Motor neuron (in vitro differentiated cells): ENCODE measurements at places on chromosomes 2 and 18. TPM values are rescaled to one million over a fixed set of nuclear protein-coding genes. Genes with fewer than 3 reads are reported as not detected.

CFAP53 gene
- total RNA-seq, result 6.1 and 6.3 TPM in 2 replicates

GRCh38 chr18:75208155-75208835 lies 644 bp downstream of the PTGR3 start:
- peak; percentile 6 for ATAC-seq

- peak; percentile 77 for ATAC-seq
Observed at GRCh38 chr2:95384854-95385569, 17.5 kb upstream of the FAHD2A start.

- no peak for ATAC-seq
Observed at GRCh38 chr2:23618794-23619530, 234.0 kb downstream of the KLHL29 start.

GKN1 gene
- not detected in 2 replicates for total RNA-seq

LHCGR gene
- total RNA-seq, result 0.27 and 0.62 TPM in 2 replicates

ALLC gene
- 0.13 and 0.14 TPM in 2 replicates for total RNA-seq

CNGA3 gene
- total RNA-seq, result 2.2 and 2.4 TPM in 2 replicates

SULT1C2 gene
- 0.81 and 0.92 TPM in 2 replicates for total RNA-seq

DNA sequence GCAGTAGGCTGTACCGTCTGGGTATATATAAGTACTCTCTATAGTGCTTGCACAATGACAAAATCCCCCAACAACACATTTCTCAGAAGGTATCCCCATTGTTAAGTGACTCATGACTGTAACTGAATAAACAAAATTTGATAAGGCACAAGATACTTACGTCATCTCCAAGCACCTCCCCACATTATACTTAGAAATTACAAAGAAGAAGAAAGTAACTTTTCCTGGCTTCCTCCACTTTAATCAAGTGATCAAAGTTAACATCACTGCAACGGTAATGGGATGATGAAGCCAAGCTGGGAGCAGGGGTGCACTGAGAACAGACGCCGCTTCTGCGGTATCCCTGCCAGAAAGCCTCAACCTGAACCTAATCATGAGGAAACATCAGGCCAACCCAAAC lies 9.7 kb downstream of the TNS1 start:
- ATAC-seq, result no peak

SLC23A3 gene
- 3.4 and 4.6 TPM in 2 replicates for total RNA-seq

GALR1 gene
- 8.0 and 8.3 TPM in 2 replicates for total RNA-seq

DNA sequence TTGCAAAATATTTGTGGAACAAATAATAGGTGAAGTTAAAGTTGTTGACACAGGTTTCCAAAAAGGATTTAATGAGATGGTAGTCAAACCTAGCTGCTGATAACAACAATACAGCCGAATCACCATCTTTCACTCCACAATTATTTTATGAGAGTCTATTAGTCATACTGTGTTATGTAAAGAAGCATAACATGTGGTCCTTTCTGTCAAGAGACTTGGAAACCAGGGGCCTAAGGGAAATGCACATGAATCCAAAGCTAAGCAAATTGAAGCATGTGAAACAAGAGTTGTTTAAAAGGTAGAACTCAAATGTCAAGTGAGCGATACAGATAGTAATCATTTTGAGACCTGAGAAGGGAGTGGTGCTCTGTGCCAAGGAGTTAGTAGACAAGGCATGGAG lies 16.0 kb downstream of the CD28 start:
- ATAC-seq, result no peak

- no peak for ATAC-seq
Observed at GRCh38 chr2:229170916-229171315, 100.2 kb downstream of the PID1 start.

GRCh38 chr2:26610504-26611335 lies 30.4 kb downstream of the CIB4 start:
- ATAC-seq, result peak; percentile 13

DNPEP gene
- total RNA-seq, result 21.8 and 22.8 TPM in 2 replicates

NDC80 gene
- total RNA-seq, result 1.5 and 2.2 TPM in 2 replicates

- ATAC-seq, result no peak
Observed at GRCh38 chr2:31202833-31203232, 14.5 kb downstream of the CAPN14 start.

SLC16A14 gene
- total RNA-seq, result 0.10 and 0.11 TPM in 2 replicates

SKOR2 gene
- 0.11 and 0.44 TPM in 2 replicates for total RNA-seq

GREB1L gene
- 25.5 and 28.9 TPM in 2 replicates for total RNA-seq

LRP1B gene
- 0.77 and 1.1 TPM in 2 replicates for total RNA-seq

CGREF1 gene
- 9.1 and 10.8 TPM in 2 replicates for total RNA-seq

GRCh38 chr2:126657636-126658318 lies 1.8 kb downstream of the GYPC start:
- ATAC-seq, result peak; percentile 88

SH3RF3 gene
- total RNA-seq, result 6.5 and 8.9 TPM in 2 replicates

IL36B gene
- not detected in 2 replicates for total RNA-seq

DNA sequence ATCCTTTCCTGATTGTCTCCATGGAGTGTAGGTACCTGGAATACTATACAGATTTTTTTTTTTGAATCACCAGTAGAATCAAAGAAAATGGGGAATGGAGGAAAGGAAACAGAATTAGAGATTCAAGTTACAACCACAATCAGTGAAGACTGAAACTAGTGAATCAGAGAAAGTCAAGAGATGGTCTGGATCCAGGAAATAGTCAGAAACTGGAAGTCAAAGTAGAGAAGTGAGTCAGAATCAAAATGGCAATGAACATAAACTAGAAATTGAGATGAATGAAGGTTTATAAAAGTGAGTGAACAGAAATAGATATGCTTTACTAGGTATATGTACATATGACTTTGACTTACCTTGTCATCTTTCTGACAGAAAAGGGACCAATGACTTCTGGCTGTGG lies 579.0 kb downstream of the PLCL1 start:
- ATAC-seq, result no peak

GAREM2 gene
- total RNA-seq, result 5.5 and 6.0 TPM in 2 replicates

DNA sequence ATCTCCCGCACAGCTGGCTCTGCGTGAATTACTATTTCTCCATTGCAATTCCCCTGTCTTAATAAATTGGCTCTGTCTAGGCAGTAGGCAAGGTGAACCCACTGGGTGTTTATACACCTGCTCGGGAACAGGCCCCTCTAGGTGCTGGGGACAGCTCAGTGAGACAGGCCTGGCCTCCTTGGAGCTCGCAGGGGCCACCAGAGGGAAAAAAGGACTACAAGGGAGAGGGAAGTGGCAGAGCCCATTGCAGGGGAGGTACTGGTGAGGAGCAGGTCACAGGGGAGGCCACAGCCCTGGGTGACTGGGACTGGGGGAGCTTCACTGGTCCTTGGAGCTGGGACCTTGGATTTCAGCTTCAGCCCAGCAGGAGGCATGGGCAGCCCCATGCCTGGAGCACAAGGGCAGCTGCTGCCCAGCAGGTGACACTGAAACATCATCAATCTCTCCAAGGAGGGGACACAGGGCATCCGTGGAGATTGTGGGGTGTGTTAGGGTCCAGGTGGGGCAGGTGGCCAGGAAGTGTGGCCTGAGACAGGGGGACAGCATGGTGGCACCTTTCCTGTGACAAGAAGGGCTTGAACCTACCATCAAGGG lies 31.2 kb downstream of the NGEF start:
- no peak for ATAC-seq

- no peak for ATAC-seq
Observed at GRCh38 chr2:10481055-10481665, 33.0 kb upstream of the ODC1 start.

SNED1 gene
- total RNA-seq, result 1.8 and 2.2 TPM in 2 replicates

- ATAC-seq, result no peak
Observed at GRCh38 chr2:58727981-58728656, 487.0 kb upstream of the FANCL start.

SNTG2 gene
- 0.92 and 1.3 TPM in 2 replicates for total RNA-seq

ESPNL gene
- total RNA-seq, result 0.87 and 1.9 TPM in 2 replicates

DNA sequence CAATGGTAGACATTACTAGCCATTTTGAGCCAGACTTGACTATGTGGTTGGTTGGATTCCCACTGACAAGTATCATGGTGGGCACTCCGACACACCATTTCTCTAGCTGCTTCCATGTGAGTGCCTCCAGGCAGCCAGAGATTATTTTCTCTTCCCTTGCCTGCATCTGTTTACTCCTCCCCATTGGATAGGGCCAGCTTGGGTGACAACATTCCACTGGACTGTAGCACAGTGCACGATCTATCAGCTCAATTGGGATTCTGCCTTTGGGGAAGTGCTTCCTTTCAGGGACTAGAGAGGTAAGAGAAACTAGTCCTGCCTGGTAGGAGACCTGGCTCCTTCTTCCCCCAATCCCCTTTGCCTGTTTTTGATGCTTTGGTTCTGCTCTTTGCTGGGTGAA lies 49.0 kb upstream of the MAP4K3 start:
- ATAC-seq, result no peak

NLRC4 gene
- 0.89 and 1.1 TPM in 2 replicates for total RNA-seq

GRCh38 chr18:14945984-14946383 lies 198.0 kb downstream of the ANKRD30B start:
- no peak for ATAC-seq

DNA sequence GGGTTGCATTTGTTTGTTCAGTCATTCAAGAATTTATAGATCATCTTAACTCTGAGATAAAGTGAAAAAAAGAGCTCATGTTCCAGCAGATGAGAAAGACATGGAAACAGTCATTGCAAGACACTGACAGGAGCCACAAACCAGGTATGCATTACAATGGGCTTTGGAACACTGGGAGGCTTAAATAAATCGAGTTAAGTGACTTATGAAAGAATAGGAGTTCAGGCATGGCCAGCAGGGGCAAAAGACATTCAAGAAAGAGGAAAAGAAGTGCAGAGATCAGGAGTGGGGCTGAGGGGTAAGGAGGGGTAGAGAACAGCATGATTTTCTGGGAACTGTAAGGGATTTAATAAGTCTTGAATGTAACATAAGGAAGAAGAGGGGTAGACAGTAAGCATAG lies 121.2 kb upstream of the EPC2 start:
- ATAC-seq, result no peak

- peak; percentile 97 for ATAC-seq
Observed at GRCh38 chr18:12455496-12455895, 47.8 kb downstream of the PRELID3A start.

DNA sequence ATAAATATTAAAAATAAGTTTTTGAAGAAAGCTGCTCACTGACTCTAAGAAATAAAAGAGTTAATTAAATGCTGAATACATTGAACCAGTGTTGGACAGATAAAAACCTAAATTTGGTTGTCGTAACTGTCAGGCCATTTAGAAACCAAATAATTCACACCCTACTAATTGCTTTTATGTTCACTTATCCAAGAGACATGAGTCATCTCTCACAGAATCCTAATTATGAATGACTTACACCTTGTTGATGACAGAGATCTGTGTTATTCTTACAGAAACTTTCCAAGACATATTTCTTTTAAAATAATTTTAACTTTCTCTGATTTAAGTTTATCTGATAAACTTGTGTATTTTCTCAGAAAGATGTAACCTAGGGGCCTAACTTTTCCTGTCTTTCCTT lies 250.7 kb downstream of the IKZF2 start:
- ATAC-seq, result no peak

GRCh38 chr18:76162886-76163285 lies 332.2 kb downstream of the ZNF516 start:
- no peak for ATAC-seq

GRCh38 chr2:38201784-38202183 lies 125.8 kb upstream of the CYP1B1 start:
- ATAC-seq, result peak; percentile 83

GRCh38 chr2:175872005-175872348 lies 130.1 kb downstream of the LNPK start:
- ATAC-seq, result no peak

DNA sequence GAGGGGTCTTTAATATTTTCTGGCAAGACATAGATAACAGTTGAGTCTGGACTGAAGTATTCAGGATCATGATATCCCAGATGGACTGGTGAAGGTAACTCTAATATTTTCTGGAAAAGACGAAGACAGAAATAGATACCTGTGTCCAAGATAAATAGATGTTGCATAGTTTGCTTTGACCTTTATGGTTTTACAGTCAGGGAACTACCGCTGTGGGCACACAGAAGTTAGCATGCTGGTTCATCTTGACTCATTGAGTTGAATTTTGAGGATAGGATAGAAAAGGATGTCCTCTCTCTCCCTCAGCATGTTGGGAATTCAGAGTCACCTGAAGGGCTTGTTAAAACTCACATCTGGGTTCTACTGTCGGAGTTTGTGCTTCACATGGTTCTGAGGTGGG lies 20.8 kb downstream of the KCNE4 start:
- no peak for ATAC-seq

- ATAC-seq, result no peak
Observed at GRCh38 chr2:127911737-127912136, 26.0 kb upstream of the AMMECR1L start.

GRCh38 chr2:180722551-180723239 lies 257.7 kb upstream of the UBE2E3 start:
- ATAC-seq, result no peak

TGFA gene
- total RNA-seq, result 0.11 and 0.97 TPM in 2 replicates

GRCh38 chr2:235043762-235044500 lies 92.1 kb downstream of the SH3BP4 start:
- no peak for ATAC-seq

DNA sequence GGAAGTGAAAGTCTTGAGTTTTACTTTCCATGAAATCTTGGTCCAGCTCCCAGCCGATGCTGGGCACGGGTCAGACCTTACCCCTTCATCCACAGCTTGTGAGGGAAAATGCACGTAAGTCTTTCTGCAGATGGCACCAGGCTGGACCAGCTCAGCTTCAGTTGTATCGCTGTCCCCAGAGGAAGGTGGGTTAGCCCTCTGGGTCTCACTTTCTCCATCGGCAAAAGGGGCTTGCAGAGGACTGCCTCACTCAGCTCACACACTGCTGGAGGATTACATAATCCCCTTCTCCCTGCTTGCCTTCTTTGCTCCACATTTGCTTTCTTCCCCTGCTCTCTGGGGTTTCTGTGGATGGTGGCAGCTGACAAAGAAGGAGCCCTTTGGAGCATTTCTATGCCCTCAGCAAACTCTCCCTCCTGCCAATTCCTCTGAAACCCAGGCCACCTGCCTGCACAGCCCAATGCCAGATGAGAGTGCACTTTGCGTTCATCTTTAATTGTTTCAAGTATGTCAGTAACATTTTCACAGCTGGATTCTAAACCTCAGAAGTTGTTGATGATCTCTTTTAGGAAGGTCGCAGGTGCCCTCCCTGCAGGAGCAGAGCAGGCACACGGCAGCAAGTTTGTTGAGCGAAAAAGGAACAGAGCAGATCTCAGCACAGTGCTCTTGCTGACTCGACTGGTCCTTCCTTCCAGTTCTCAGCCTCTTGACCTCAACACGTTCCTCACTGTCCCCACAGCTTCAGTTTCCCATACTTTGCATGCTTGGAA lies 155.6 kb upstream of the GLI2 start:
- no peak for ATAC-seq

ZC3H6 gene
- total RNA-seq, result 16.7 and 17.7 TPM in 2 replicates

REEP1 gene
- total RNA-seq, result 32.2 and 34.0 TPM in 2 replicates

DNA sequence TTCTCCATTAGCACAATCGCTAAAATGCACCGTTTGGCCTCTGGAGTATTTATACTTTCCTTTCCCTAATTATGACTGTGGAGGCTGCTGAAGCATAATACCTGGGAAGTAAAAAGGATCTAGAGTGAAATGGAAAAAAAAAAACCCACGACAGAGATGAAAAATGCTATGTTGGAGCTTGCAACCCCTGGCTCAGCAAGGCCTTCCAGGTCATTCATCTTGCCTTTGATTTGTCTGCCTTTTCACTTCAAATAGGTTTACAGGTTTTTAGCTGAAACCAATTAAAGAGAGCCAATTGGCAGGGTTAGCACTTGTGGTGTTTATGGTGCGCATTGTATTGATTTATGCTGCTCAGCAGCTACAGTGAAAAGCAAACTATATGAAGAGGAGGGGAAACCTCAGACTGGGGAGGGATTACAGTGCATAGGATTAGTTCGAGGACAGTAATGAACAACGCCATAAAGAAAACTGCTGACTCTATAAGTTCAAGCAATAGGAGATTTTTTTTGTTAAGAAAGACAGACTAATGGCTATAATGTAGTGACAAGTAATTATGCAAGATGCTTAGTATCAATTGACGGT lies 347.9 kb downstream of the MEIS1 start:
- peak; percentile 90 for ATAC-seq

GRCh38 chr18:59837586-59837985 lies 62.2 kb upstream of the PMAIP1 start:
- no peak for ATAC-seq
